SJSA1 (cell line): ENCODE measurements at places on chromosomes 1 and 21.

- no peak for DNase-seq
Measured at GRCh38 chr1:27233667-27234048, 774 bp upstream of the WDTC1 start.

- DNase-seq, result no peak
Measured at GRCh38 chr1:2506007-2506860, 20.2 kb downstream of the PANK4 start.

GRCh38 chr1:100526894-100527293, 11.0 kb upstream of the GPR88 start:
- DNase-seq, result no peak

DNA sequence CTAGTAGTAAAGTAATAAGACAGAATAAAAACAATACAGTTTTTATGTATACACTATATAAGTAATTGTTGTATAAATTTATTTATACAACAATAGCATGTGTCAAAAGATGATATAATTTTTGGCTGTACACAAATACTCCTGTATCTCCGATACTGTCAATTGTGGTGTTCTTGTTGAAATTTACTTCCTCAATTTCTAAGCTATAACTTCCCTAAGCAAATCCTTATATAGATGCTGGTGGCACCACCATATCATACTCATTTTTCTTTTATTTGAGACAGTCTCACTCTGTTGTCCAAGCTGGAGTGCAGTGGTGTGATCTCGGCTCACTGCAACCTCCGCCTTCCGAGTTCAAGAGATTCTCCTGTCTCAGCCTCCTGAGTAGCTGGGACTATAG, 141.0 kb upstream of the HP1BP3 start:
- no peak for DNase-seq

- no peak for DNase-seq
Measured at GRCh38 chr1:51414811-51415210, 84.4 kb upstream of the TTC39A start.

DNA sequence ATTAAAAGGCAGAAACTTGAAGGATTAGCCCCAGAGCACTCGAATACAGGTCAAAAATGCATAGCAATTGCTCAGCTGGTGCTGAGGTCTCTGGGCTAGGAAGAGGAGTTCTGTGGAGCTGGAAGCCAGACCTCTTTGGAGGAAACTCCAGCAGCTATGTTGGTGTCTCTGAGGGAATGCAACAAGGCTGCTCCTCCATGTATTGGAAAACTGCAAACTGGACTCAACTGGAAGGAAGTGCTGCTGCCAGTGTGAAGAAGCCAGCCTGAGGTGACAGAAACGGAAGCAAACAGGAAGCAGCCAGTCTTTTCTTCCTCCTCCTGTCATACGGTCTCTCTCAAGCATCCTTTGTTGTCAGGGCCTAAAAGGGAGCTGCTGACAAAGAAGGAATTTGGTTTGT, 233.4 kb upstream of the FGGY start:
- DNase-seq, result no peak

DNA sequence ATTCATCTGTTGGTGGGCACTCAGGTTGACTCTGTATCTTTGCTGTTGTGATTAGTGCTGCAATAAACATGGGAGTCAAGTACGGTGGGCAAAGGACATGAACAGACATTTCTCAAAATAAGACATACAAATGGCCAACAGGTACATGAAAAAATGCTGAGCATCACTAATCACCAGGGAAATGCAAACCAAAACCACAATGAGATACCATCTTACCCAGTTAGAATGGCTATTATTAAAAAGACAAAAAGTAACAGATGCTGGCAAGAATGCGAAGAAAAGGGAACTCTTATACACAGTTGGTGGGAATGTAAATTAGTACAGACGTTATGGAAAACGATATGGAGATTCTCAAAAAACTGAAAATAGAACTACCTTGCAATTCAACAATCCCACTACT, 98.9 kb downstream of the TMEM53 start:
- no peak for DNase-seq

GRCh38 chr1:240732390-240732789, 120.4 kb upstream of the GREM2 start:
- DNase-seq, result peak; percentile 56
